ENCODE measurements at places on chromosomes 2 and 18. TPM values are rescaled to one million over a fixed set of nuclear protein-coding genes. Genes with fewer than 3 reads are reported as not detected.
A peak's percentile ranks its signal among the peaks of the same experiment; 100 is the strongest.

GRCh38 chr2:239465017-239466001, 64.5 kb upstream of the HDAC4 start:
- peak; percentile 34 for DNase-seq

DNA sequence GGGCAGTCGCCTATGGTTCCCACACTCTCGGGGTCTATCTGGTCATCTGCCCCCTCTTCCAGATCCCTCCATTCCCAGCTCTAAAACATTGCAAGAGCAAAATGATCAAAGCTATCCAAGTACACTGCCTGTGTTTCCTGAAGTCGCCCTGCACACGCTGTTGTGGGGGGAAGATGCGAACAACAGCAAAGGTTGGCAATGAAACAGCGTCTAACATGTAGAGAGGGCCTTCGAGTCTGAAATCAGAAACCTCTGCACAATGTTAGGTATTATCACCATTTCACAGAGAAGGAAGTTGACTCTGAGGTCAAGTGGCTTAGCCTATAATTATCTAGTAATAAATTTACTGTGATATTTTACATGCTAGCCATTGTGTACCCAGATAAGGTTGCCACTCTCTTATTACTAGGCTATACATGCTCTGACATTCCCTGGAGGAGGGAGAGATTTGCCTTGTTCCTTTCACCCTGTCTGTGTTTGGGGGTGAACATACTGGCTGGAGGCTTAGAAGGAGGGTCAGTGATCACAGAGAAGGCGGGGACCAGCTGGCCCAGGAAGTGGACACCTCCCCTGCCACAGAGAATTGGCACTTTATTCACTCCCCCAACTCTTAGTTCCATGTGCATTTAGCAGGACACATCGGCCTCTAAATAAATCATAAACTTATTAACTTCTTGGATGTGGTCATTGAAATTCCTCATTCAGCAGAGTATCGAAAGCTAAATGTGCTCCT, 36.8 kb downstream of the KCTD1 start:
- no peak for DNase-seq

Gene MATN3
- total RNA-seq, result not detected

- no peak for DNase-seq
These were observed 23.7 kb downstream of the CYP27A1 start for GRCh38 chr2:218805627-218806026.

DNA sequence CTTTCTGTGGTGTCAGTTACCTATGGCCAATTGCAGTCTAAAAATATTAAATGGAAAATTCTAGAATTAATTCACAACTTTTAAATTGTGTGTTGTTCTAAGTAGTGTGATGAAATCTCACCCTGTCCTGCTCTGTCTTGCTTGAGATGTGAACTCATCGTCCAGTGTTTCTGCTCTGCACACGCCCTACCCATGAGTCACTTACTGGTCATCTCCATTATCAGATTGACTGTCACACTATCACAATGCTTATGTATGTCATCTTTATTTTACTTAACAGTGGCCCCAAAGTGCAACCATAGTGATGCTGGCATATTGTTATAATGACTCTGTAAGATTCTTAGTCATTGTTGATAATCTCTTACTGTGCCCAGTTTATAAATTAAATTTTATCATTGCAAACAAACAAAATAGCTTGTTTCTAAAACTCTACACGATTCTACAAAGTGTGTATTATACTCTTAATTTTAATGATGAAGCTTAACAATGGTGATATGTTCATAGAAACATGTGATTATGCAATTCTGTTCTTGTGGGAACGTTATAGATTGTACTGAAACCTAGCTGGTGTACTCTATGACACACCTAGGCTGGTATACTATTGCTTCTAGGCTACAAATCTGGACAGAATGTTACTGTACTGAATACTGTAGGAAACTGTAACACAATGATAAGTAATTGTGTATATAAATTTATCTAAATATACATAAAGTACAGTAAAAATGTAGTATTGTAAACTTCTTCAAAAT, 1086.8 kb upstream of the PIK3C3 start:
- no peak for DNase-seq

Gene SCN9A
- total RNA-seq, result 1.4 TPM

All from natural killer cell (primary cell).